ENCODE measurements at places on chromosomes 11 and 22. TPM values are rescaled to one million over a fixed set of nuclear protein-coding genes. Genes with fewer than 3 reads are reported as not detected.

The NEFH gene
- 2.0 TPM for total RNA-seq

The OR52B6 gene
- total RNA-seq: not detected

- no peak overlapping the region for H3K4me3 ChIP-seq
- no peaks in the 10 kb centered on the region for H3K36me3 ChIP-seq
- H3K4me1 ChIP-seq: peaks cover 5% of the 10 kb centered on the region
- no peak for DNase-seq
- 0 out of 2 replicates have a peak, but pooled peaks cover 3% of the 10 kb centered on the region for H3K27me3 ChIP-seq
Measured at GRCh38 chr11:78399136-78399535, 18.5 kb downstream of the GAB2 start.

DNA sequence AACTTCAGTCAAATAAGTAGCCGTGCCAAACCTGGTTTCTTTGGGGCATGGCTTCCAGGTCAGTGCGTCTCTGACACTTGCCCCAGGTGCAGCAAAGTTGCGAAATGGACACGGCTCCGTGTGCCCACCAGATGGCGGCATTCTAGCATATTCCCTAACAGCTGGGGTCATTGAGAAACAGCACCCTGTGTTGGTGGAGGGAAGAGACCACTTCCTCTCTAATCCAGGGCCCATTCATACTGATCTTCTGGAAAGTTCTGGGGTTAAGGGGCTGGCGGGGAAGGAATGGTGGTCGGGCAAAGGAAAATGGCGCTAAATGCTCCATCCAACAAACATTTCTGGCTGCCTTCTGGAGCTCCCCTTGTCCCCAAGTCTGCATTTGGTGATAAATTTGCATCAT lies 141.2 kb upstream of the TIMP3 start:
- DNase-seq: peak; percentile 80
- no peaks in the 10 kb centered on the region for H3K36me3 ChIP-seq
- H3K4me1 ChIP-seq: no peaks in the 10 kb centered on the region
- no peak overlapping the region for H3K27ac ChIP-seq
- H3K27me3 ChIP-seq: no peaks in the 10 kb centered on the region
- H3K4me3 ChIP-seq: no peak overlapping the region

DNA sequence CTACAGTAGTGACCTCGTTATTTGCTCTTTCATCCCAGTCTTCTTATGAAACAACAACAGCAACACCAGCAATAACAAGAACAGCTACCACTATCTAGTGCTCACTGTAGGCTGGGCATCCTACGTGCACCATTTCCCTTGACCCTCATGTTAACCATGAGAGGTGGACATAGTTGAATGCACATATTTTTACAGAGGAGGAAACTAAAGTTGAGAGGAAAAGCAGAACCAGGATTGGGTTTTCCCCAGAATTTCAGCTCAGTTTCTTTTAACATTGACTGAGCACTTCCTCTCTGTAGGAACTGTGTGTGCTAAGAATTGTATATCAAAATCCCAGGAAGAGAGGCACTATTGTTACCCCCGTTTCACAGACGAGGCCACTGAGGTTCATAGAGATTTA lies 39.4 kb upstream of the TSPAN18 start:
- no peak for DNase-seq
- no peaks in the 10 kb centered on the region for H3K27me3 ChIP-seq
- H3K4me1 ChIP-seq: no peaks in the 10 kb centered on the region
- H3K36me3 ChIP-seq: no peaks in the 10 kb centered on the region
- no peak overlapping the region for H3K27ac ChIP-seq

The C11orf91 gene
- total RNA-seq: not detected

GRCh38 chr11:131165036-131165435 lies 205.4 kb upstream of the NTM start:
- no peak overlapping the region for H3K27ac ChIP-seq
- no peak overlapping the region for H3K4me3 ChIP-seq
- H3K36me3 ChIP-seq: no peaks in the 10 kb centered on the region
- 0 out of 2 replicates have a peak, but pooled peaks cover 2% of the 10 kb centered on the region for H3K27me3 ChIP-seq

DNA sequence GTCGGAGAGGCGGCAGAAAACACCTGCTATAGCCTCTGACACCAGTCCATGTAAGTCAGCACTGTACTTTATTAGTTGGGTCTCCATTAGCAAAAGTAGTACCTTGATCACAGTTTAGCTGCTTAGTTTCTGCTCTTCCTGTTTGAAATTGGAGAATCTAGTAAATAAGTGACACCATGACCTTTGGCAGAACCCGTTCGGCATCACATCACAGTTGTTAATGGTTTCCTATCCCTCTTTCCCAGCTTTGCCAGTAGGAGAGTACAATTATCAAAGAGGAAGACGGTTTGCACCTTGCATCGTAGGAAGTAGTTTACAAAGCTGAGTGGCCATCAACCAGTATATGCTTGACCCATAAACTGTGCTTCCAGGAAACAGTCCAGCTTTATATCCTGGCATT lies 101.8 kb downstream of the TRIM44 start:
- H3K4me3 ChIP-seq: no peak overlapping the region
- no peak for DNase-seq
- no peaks in the 10 kb centered on the region for H3K4me1 ChIP-seq
- no peaks in the 10 kb centered on the region for H3K27me3 ChIP-seq

DNA sequence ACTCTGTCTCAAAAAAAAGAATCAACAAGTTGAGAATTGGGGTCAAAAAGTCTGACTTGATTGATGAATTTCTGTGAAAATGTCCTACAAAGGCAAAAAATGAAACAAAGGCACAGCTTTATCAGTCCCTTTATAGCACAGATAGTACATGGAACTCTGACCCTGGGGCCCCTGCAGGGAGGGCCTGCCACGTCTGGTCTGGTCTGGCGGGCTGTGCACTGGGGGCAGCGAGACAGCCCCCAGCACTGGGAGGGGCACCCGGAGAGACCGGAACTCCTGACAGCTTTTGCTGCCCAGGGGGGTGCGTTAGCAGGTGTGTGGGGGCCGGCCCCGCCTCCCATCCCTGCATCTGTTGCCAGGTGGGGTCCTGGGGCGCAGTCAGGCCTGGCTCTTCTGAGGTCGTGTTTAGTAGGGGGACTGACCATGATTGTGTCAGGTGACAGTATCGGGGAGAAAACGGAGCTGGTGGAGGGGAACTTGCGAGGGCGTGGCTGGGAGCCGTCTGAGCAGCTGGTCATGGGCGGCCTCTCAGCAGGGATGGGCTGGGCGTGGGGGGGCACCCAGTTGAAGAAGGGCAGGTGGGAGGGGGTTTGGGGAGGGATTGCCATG lies 51.7 kb downstream of the GRAMD4 start:
- H3K27me3 ChIP-seq: no peaks in the 10 kb centered on the region
- H3K27ac ChIP-seq: no peak overlapping the region
- no peaks in the 10 kb centered on the region for H3K4me1 ChIP-seq
- H3K36me3 ChIP-seq: no peaks in the 10 kb centered on the region
- DNase-seq: no peak

DNA sequence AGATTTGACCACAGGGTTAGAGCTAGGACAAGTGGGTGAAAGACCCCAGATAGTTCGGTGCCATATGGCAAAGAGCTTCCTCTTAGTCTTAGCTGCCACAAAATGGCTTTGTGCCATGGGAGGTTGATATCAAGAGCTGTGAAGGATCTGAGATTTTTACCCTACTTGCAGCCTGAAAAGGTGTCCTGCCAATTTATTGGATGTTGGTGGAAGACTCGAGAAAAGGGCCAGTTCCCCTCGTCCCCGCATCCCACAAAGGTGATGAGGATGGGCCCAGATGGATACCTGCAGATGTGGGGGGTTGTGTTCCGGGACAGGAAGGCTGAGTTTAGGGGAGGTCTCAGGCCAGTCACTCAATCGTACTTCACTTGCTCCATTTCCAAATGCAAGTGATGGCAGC lies 27.2 kb downstream of the YDJC start:
- no peak overlapping the region for H3K27ac ChIP-seq
- no peaks in the 10 kb centered on the region for H3K36me3 ChIP-seq
- no peak for DNase-seq
- H3K4me3 ChIP-seq: no peak overlapping the region

- H3K36me3 ChIP-seq: no peaks in the 10 kb centered on the region
- H3K4me1 ChIP-seq: no peaks in the 10 kb centered on the region
- H3K27ac ChIP-seq: no peak overlapping the region
Measured at GRCh38 chr11:32479291-32479690, 44.0 kb upstream of the WT1 start.

DNA sequence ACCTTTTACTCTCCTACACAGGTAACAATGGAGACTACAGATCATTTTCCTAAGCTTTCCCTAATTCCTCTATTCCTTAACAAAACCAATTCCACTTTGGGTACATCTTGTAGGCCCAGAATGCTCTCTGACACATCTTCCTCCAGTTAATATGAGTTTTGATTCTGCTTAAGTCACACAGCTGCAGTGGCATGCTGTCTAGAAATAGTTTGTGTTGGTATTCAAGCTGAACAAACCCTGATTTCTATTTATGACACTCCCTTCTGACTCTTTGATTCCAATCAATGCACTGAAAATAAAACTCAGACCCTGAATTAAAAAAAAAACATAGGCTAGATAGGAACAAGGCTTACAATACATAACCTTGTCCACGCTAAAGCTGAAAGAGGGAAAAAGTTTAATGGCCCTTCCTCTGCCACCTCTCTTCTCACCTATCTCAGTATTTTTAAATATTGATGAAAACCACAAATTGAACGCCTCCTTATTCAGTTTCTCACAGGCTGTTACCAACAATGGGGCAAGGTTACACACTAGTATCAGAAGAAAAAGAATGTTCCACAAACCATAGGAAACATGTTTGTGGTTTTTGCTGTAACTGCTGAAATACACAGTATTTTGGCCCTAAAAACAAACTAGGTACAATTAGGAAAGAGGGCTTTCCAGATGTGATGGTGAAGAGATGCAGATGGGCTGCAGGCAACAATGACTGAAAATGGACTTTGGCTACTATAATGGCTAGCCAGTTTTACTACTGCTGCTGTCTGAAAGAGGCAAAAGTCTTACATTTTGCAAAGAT lies 35.7 kb upstream of the GAB2 start:
- H3K4me1 ChIP-seq: no peaks in the 10 kb centered on the region
- no peak overlapping the region for H3K4me3 ChIP-seq
- no peaks in the 10 kb centered on the region for H3K27me3 ChIP-seq

- H3K4me1 ChIP-seq: peaks cover 8% of the 10 kb centered on the region
- H3K4me3 ChIP-seq: no peak overlapping the region
- H3K27ac ChIP-seq: no peak overlapping the region
- H3K36me3 ChIP-seq: no peaks in the 10 kb centered on the region
- DNase-seq: no peak
- no peaks in the 10 kb centered on the region for H3K27me3 ChIP-seq
Measured at GRCh38 chr11:78429660-78430059, 12.0 kb upstream of the GAB2 start.

DNA sequence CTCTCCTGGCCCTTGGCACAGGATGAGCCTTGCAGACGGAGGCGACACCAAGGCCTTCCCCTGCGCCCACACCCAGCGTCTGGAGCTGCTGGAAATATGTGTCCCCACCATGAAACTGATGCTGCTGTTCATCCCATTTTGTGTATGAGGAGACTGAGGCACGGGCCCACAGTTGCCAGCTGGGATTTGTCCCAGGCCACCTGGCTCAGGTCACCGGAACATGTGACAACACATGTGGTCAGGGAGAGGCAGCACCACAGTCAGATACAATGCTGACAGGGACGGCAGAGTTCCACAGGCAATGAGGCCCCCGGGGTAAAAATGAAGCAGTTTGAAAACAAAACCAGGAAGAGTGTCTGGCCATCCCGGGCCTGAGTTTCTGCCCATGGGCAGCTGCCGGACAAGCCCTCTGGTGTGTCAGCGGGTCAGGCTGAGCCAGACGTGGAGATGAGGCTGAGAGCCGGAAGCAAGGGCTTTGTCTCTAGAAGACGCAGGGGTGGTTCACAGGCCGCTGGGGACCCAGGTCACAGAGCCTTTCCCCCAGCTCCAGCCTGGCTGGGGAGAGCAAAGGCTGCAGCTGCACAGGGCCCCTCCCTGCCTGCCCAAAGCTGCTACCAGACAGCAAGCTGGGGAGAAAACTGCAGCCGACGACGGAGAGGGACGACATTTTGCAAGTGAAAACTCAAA lies 80.7 kb downstream of the CDKN1C start:
- H3K27me3 ChIP-seq: peaks cover 17% of the 10 kb centered on the region
- H3K36me3 ChIP-seq: no peaks in the 10 kb centered on the region
- DNase-seq: peak; percentile 44
- H3K4me1 ChIP-seq: peaks cover 4% of the 10 kb centered on the region

The DRAP1 gene
- 108 TPM for total RNA-seq

GRCh38 chr11:1387961-1388762 lies 1.6 kb upstream of the BRSK2 start:
- peaks cover 19% of the 10 kb centered on the region for H3K4me1 ChIP-seq
- H3K27me3 ChIP-seq: no peaks in the 10 kb centered on the region
- no peak overlapping the region for H3K27ac ChIP-seq
- DNase-seq: no peak
- no peaks in the 10 kb centered on the region for H3K36me3 ChIP-seq

- H3K27ac ChIP-seq: no peak overlapping the region
- no peaks in the 10 kb centered on the region for H3K36me3 ChIP-seq
- H3K27me3 ChIP-seq: no peaks in the 10 kb centered on the region
- no peak overlapping the region for H3K4me3 ChIP-seq
- DNase-seq: no peak
Measured at GRCh38 chr11:11732116-11732515, 109.7 kb upstream of the USP47 start.

DNA sequence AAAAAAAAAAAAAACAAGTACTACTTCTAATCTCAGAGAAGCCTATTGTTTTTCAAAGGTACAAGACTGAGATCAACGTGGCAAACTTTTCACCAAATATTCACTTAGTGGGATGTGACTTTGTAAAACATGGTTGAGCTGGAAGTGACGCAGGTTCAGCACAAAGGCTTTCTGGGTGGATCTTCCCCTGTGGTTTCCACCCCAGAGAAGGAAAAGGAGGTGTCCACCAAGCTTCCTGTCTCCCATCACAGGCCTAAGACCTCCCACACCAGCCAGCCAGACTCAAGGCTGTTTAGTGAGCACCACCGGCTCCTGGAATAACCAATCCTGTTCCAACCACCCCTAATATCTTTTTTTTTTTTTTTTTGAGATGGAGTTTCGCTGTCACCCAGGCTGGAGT lies 5.7 kb downstream of the TMEM184B start:
- no peak overlapping the region for H3K4me3 ChIP-seq
- 0 out of 2 replicates have a peak, but pooled peaks cover 3% of the 10 kb centered on the region for H3K36me3 ChIP-seq
- no peak overlapping the region for H3K27ac ChIP-seq
- no peaks in the 10 kb centered on the region for H3K27me3 ChIP-seq
- DNase-seq: no peak

GRCh38 chr11:124762105-124762623 lies at the start of gene ESAM:
Gene ESAM (minus strand): TSS chr11:124762290. CDS start chr11:124762154, 136 bp downstream.
- H3K27ac ChIP-seq: no peak within 1 kb of the TSS
- H3K4me1 ChIP-seq: peaks cover 23% of the 10 kb centered on the region
- H3K4me3 ChIP-seq: peak within 1 kb of the TSS; percentile 53
- DNase-seq: no peak

The NLRP14 gene
- total RNA-seq: not detected

Data from H1 (cell line).